Right kidney (tissue), 9 donors: ENCODE measurements at places on chromosomes 3 and 15.

GRCh38 chr3:102114264-102114979 is 265.1 kb downstream of the NFKBIZ start:
- no peak for DNase-seq

DNA sequence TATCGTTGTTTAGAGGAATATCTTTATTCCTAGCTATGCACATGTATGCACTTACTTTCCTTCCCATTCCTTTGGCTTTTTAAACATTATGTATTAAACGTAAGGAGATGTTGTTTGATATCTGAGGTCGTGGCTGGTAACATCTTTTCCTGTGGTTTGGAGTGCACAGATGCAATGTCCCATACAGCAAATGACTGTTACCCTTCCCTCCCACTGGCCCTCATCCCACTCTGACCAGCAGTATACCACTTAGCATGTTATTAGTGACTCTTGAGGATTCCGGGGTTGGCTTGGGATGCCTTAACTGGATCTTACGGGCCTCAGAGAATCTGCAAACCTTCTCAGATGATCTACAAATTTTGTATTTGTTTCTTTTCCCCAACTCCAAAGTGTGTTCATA is 34.5 kb downstream of the TGFBR2 start:
- DNase-seq: no peak

DNA sequence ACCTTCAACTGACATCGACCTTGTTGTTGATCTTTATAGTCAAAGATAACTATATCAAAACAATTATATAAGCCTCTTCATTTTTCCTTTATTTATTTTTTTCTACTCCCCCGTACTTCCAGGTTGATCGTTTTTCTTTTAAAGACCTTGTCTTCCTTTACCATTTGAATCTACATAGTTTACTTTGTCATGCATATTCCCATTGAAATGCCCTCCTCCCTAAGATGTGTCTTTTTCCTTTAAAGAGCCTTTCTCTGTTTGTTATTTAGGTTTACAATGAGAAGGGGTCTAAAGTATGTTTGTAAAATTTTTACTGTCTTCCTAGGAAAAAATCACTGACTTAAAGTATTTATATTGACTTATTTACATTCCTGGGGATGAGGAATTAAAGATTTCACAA is 29.4 kb upstream of the ZNF717 start:
- DNase-seq: no peak

GRCh38 chr3:94607778-94608177 is 544.9 kb downstream of the NSUN3 start:
- no peak for DNase-seq

GRCh38 chr3:60399292-60399691 is 852.0 kb downstream of the FHIT start:
- no peak for DNase-seq

- DNase-seq: no peak
Measured at GRCh38 chr3:85068911-85069310, 110.1 kb downstream of the CADM2 start.

DNA sequence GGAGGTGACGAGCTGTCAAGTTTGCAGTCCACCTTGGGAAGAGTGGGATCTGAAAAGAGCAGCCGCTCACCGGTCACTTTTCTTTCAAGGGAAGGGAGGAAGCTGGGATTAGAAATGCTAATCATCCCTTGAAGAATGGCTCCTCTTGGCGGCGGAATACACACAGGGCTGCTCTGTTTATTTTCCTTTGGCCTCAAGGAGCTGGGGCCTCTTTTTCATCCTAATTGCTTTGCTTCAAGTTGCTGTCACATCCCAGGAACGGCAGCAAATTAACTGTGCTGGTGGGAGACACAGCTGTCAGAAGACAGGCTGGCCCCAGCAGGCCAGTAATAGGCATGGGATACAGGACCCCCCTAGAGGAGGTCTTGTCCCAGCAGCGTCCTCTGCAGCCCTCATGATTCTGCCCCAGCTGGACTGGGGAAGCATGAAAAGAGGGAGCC is 6.7 kb downstream of the KBTBD13 start:
- DNase-seq: peak; percentile 54

DNA sequence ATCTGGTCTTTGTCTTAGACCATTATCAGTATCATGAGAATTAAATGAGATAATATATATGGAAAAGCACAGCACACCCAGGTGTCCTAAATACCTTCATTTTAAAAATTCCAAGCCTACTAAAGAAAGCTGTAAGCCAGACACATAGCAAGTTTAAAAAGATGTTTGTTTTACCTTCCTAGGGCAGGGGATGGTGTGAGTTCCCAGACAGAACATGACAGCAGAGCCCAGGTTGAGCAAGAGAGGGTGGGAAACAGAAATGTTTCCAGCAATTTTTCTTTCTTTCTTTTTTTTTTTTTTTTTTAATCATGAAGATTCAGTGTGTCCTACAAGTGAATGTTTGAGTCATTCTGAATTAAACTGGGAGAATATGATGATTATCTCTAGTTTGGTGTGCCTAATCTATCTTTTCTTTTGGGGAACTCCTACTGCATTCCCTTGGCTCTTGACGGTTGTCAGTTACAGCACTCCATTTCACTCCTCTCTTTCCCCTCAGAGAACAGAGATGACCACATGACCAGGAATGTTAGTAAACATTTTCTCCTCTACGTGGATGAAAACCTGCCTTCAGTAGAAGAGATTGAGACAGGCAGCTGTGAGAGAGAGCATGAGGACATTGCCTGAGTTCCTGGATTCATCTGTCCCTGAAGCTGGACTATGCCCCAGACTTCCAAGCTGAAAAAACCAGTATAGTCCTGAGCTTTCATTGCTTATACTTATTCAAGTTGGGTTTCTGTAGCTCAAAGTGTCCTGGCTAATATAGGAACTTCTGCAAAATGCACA is 54.5 kb upstream of the ARL14 start:
- no peak for DNase-seq

DNA sequence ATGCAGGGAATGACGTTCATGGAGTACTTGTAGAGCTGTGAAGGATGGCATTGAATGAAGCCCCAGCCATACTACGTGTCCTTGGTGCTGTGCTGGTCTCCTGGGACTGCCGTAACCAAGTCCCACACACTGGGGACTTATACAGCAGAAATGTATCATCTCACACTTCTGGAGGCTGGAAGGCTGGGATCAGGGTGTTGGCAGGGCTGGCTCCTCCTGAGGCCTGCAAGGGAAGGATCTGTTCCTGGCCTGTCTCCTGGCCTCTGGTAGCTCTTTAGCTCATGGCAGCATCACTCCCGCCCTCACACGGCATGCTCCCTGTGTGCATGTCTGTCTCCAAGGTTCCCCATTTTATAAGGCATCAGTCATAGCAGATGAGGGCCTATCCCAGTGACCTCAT is 29.5 kb upstream of the GABRG3 start:
- no peak for DNase-seq

GRCh38 chr15:39275066-39275465 is 305.8 kb upstream of the THBS1 start:
- DNase-seq: no peak

- DNase-seq: no peak
Measured at GRCh38 chr3:158050461-158050860, 55.8 kb downstream of the SHOX2 start.
